ENCODE measurements at places on chromosomes 12 and 14. TPM values are rescaled to one million over a fixed set of nuclear protein-coding genes. Genes with fewer than 3 reads are reported as not detected.
A peak's percentile ranks its signal among the peaks of the same experiment; 100 is the strongest.

DNA sequence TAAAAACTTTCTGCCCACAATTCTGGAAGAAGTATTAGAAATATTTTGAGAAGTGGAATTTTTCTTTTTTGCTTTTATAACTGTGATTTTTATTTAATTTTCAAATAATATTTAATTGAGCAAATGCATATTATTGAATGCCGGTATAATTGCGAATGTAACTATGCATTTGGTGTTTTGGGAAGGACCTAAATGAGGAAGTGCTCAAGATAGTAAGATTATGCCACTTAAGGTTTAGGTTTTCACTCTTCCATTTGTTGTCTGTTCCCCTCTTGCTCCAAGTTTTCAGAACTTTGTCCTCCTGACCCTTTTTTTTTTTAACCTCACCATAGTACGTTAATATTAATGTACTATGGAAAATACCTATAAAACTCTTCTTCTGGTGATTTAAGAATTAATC, 85.8 kb downstream of the KIAA0586 start:
- no peak for DNase-seq

DNA sequence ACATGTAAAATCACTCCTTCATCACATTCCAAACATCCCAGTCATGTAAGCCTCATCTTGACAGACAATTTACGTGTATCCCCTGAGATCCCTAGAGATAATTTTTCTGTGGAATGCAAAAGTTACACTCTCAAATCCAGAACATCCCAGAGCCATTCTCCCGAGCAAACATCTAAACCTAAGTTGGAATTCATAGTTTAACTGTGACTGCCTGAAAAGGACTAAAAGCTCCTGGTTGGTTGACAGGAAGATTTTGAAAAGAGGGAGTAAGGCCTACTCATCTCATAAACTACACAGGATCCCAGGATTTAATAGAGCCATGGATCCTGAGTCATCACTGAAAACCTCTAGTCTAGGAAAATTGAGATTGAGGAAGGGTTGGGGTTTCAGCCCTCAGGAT, 123.6 kb downstream of the SCN8A start:
- DNase-seq, result no peak

DNA sequence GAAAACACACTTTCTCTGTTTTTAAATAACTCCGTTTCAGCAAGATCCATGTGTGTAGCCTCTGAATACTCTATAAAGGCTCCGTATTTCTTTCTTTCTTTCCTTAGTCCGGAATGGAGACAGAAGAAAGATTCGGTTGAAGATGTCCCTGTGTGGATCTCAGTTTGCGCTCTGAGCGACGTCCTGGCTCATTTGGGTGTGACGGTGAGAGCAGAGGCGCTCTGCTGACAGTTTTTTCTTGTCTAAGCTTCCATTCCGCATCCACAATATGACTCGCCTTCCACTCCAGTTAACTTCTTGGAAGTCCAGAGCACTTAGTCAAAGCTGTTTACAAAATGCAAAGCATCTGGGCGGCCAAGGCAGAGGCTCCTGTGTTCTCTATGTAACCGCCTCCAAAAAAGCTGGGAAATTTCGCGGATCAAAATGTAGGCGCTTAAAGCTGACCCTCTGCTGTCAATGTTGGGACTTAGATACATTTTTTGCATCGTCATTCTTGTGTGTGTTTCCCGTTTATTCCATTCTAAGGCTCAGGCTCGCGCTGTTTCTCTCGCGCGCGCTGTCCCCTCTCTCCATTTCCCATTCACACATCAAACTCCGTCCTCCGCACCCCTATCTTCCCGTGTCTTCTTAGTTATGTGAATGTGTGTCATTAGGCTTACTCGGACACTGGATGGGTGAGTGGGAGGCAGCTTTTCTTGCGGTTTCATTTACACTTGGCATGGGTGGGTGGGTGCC, 880 bp upstream of the FLRT2 start:
- DNase-seq, result no peak

GRCh38 chr14:95480109-95480886, 36.2 kb downstream of the SYNE3 start:
- no peak for DNase-seq

The KRT5 gene
- polyA plus RNA-seq, result not detected

DNA sequence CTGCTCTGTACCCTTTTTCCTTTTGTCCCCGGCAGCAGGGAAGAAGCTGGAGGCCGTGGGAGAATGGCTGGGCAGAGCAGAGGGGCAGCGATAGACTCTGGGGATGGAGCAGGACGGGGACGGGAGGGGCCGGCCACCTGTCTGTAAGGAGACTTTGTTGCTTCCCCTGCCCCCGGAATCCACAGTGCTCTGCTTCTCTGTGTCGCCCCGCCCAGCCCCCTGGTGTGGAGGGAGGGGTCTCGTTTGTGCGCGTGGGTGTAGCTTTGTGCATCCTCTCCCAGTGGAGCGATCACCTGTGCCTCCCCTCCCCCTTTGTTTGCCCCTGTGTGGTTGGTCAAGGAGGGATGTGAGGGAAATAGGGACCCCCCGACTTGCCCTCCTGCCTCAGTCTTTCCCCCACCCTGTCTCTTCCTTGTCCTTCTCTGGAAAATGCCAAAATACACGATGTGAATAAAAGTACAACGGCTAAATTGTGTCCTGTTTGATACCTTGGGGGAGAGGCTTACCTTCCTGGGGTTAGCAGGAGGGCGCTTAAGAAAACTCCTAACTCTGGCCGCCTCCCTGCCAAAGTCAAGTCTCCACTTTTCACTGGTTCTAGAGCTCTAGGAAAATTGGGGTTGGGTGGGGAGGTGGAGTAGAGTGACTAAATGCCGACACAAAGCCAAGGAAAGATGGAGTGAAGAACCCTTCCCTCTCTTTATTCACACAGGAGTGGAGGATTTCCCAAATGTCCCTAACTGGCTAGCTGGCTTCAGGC, 990 bp upstream of the TPI1 start:
- DNase-seq, result peak; percentile 65

DNA sequence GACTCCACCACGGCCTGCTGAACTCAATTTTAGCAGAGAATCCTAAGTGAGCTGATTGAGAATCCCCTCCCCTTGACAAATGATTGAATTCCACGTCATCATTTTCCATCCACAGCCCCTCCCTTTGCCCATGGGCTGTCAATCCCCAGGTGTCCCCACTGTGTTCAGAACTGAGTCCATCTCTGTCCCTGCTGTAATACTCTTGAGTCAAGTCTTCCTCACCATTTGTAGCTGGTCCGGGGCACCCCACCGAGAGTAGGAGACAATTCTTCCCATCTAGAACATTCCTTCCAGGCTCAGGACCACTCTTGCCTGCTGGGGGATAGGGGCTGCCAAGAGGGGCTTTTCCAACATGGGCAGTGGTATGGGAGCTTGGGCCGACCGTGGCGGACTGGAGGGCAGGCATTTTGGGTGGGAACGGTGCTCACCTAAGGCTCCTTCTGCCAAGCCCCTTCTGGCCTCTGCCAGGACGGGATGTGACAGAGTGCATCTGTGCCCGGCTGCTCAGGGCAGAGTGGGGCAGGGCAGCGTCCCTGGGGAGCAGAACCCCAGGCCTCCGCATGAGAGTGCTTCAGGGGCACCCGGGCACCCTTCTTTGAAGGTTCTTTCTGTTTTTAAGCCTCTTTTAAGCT, 218.1 kb upstream of the RTL1 start:
- no peak for DNase-seq

DNA sequence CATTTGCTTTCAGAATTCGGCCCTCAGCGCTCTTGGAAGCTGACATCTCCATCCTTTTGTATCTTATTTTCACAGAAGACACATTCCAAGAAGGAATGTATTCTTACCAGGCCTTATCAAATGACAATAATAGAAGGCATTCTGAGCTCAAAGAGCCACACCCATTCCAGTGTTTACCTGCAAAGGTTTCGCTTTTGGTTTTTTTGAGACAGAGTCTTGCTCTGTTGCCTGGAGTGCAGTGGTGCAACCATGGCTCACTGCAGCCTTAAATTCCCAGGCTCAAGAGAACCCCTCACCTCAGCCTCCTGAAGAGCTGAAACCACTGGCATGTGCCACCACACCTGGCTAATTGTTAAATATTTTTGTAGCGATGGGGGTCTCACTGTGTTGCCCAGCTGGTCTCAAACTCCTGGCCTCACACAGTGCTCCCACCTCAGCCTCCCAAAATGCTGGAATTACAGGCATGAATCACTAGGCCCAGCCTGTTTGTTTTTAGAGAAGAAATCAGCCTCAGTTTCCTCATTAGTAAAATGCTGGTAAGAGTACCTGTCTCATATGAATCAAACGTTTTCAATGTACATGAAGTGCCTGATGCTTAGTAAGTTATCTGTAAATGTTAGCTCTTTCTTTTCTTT, 69.2 kb downstream of the SLC6A12 start:
- DNase-seq, result no peak

The CLEC1B gene
- not detected for polyA plus RNA-seq

GRCh38 chr12:131749618-131750315, 38.9 kb downstream of the SFSWAP start:
- DNase-seq, result no peak

DNA sequence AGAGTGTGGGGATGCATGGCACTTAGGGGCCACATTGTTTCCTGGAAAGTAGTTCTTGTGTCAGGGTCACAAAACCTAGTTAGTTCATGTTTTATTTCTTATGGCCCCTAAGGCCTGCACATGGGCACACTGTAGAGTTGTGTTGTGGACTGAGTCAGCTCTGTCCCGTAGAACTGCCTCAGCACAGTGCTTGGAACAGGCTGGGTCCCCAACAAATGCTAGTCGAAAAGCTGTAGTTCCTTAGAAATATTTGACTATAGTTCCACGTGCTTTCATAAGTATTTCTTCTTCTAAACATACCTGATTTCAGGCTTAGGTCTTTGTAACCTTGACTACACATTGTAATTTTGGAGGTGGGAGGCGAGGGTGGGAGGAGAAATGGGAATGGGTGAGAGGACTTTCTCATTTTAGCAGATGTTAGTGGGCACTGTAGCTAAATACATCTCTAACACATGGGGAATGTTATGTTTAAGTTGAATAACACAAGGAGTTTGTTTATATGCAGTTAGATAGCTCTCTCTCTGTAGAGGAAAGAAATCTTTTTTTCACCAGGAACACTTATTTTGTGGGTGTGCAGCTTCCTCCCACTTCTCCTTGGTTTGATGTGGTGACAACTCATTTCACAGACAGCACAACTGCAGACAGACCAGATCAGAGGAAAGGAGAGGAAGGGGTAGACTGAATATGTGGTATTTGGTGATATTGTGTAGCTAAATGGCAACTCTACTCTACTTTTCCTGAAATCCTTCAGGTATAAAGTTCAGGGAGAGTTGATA, 39.5 kb upstream of the DACT1 start:
- DNase-seq, result no peak

The C12orf54 gene
- not detected for polyA plus RNA-seq

The NUAK1 gene
- not detected for polyA plus RNA-seq

The NKX2-8 gene
- not detected for polyA plus RNA-seq

The P2RX2 gene
- not detected for polyA plus RNA-seq

DNA sequence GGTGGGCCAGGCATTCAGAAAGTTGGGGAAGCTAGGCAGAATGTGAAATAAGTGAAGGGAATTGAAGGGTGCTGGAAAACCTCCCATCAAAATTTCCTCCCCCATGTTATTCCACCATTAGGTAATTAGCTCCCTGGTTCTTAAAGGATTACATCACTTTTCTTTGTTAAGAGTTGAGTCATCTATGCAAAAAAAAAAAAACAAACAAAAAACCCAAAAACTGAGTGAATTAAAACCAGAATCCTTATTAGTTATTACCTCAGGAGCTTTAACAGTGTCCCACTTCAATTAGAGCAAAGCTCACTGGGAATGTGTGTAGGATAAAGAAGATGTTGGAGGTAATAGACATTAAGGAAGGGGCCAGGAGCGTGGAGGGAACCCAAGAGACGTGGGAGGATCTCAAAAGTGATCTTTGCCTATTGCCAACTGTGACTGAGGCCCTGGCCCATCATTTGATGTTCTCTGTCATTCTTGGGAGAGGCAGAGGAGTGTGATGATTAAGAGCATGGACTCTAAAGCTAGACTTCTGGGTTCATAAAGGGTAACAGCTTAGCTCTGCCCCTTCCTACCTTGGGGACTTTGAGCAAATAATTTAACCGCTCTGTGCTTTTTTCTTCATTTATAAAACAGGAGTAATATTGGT, 364.7 kb downstream of the APAF1 start:
- no peak for DNase-seq

DNA sequence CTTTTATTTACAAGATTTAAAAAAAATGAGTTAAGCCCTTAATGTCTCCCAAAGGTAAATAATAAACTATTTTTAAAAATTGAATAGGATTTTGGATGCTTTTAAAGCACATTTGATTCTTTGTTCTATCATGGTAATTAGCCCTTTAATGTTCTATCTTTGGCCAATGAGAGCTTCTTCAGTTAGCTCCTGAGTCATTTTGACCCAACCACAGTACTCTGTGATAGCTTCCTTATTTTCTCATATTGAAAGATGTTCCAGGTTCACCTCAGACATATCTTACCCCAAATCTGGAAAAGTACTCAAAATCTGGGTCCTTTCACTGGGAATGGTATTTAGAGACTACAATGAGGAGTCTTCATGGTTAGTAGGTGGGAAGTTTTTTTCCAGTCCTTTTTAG, 98.0 kb downstream of the MYRFL start:
- DNase-seq, result no peak

- no peak for DNase-seq
Measured at GRCh38 chr14:99260587-99261551, 11.1 kb downstream of the BCL11B start.

DNA sequence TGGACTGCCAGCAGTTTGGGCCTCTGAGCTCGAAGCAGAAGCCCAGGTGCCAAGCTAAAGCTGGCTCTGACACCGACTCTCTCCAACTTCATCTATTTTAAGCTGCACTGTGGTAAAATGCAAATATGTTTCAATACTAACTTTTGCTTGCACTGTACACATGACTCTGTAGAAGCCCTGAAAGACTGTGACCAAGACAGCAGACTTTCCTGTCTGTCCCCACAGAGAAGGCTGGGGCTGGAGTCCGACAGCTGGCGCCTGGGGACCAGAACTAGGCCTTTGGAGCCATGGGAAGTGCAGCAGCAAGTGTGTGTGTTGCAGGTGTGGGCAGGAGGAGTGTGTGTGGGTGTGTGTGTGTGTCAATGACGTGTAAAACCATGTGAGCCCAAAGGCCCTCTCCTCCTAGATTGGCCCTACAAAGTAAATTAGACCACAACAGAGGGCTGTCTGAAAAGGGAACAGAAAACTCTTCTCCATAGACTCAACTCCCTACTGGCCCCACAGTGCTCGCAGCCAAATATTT, 16.4 kb upstream of the RAB35 start:
- DNase-seq, result no peak

The TAS2R10 gene
- polyA plus RNA-seq, result not detected

The CDCA3 gene
- polyA plus RNA-seq, result 80.3 TPM

DNA sequence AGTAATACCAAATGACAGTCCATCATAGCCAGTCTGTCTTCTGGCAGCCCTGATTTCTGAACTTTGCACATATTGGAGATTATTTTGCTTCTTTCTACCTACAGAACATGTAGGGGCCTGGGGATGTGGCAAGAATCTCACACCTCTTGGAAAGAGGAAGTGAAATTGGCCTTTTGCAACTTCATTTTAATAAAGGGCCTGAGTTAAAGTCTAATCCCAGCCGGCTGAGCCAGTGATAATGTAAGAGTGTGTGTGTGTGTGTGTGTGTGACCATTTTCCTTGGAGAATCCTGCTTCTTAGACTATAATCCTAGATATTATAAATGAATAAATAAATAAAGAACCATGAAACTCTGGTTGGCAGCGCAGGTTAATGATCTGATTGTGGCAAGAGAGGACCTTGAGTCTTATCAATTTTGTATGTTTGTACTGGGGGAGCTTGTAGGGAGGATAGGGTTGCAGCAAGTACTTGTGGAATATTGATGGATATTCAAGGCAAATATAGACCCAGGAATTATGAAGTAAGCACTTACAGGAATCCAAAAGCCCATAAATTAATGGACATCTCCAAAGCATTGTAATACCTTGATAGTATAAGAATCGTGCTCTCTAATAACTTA, 233.2 kb upstream of the AMIGO2 start:
- no peak for DNase-seq

Data from K562 (cell line).